ENCODE measurements at places on chromosomes 16 and 17. TPM values are rescaled to one million over a fixed set of nuclear protein-coding genes. Genes with fewer than 3 reads are reported as not detected.

DNA sequence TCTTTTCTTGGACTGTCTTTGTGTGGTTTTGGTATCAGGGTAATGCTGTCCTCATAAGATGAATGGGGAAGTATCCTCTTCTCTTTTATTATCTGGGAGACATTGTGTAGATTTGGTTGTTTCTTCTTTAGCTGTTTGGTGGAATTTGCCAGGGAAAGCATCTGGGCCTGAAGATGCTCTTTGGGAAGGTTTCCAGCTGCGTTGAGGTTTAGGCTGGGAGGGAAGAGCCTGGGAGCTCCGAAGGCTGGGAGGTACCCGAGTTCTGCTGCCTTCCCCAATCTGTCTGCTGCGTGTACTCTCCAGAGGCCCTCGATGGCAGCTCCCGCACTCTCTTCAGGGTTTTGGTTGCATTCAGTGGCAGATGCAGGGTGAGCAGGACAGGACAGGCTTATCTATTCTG, 25.6 kb upstream of the CRISPLD2 start:
- no peak for DNase-seq

- DNase-seq: no peak
These were observed 61.9 kb downstream of the ZFHX3 start for GRCh38 chr16:72985995-72986394.

DNA sequence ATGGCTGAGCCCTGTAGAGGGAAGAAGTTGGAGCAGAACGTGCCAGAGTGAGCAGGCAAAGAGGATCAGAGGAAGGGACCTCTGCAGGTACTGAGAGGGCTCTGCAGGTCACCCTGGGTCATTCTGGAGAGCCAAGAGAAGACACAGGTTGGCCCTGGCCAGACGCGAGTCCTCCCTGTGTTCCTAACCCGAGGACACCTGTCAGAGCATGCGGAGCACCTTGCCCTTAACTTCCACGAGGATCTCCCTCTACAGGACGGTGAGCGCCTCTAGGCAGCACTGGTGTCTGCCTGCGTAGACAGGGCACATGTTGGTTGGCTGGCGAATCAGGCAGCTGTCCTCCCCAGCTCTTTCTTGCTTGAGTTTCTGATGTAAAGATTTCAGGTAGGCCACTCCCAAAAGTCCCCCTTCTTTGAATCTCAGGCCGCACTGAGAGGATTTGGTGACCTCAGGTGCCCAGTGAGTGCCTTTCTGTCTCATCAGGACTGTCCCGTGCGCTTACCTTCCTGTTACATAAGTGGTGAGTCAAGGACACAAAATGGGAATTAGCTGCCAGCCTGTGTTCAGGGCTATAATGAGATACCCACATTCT, 45.3 kb downstream of the MPRIP start:
- no peak for DNase-seq

DNA sequence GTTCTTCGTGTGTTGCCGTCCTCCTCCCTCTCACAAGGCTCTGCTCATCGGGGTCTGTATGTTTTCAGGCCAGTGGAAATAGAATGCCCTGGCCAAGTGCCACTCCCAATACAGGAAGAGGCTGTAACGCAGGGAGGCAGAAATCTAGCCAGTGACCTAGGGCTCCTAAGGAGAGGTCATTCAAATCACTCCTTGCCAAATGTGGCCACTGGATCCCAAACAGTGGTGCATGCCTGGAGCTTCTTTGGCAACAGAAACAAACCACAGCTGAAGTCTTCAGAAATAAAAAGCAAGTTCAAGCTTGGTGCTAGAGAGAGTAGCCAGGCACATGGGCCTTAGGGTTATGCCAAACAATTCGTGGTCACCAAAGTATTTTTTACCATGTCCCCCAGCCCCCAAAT, 66.1 kb downstream of the SMG6 start:
- DNase-seq: no peak

- DNase-seq: no peak
These were observed 84.5 kb downstream of the WNT3 start for GRCh38 chr17:46733837-46734475.

GRCh38 chr17:50424246-50424995, 1.6 kb upstream of the ACSF2 start:
- no peak for DNase-seq

- no peak for DNase-seq
These were observed 6.5 kb downstream of the TM4SF5 start for GRCh38 chr17:4777969-4778760.

- DNase-seq: no peak
These were observed 15.3 kb downstream of the LCMT1 start for GRCh38 chr16:25126820-25127232.

DNA sequence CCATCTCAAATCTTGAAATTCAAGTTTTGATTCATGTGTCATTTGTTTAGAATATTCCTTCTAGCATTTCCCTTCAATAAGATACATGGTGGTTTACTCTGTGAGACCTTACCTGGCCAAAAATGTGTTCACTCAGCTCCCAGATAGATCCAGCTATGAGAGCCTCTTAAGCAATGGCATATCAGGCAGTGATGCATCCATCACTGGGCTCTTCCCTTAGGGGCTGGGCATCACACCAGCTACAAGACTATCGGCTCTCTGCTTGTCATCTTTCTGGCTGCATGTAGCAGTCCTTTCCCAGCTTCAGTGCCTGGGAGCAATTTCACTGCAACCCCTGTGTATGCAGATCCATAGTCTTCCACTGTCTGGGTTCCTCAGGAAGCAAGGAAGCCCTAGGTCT, 40.6 kb downstream of the GOSR1 start:
- DNase-seq: no peak

DNA sequence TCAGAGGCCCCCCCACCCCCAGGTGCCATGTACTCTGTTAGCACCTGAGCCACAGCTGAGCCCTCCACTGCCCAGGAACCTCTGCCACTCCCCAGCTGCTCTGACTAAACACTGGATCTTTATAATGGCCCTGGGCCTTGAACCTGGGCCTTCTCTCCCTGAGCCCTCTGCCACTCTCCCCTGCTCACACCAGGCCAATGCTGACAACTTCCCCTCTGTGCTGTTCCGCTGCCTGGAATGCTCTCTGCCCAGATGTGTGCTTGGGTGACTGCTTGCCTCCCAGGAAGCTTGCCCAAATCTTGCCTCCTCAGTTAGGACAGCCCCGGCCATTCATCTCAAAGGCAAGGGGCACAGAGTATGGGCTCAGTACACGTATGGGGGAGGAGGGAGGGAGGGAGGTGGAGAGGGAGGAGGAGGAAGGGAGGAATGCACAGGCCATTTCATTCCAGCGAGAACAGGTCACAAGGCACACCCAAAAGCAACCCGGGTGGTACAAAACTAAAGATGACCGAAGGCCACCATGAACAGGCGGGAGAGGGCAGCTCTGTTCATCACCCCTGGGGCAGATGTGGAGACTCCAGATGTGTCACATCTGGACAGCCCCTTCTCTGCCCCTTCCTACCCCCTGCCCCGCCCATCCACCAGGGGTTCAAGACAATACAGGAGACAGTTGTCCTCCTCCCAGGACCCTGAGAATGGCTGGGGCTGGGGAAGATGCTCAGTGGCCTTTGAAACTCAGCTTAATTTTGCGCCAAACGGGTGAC, 15.3 kb upstream of the TNFRSF13B start:
- no peak for DNase-seq

DNA sequence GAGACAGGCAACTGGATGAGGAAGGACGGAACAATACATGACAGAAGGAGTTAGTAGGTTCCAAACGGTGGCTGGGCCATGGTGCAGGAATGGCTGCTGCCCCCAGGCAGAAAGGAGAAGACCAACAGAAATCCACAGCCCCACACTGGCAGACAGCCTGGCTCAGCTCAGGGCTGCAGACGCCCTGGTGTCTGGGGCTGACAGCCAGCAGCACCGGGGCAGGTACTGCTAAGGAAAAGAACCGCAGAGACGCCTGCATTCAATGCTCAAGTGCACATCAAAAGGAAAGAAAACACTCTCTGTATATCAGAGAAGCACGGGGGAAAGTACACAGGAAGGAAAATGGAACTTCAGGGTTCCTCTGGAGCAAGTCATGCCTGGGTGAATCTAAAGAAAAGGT, 53.4 kb downstream of the GAS7 start:
- no peak for DNase-seq

Gene UBE2Z
- 99.2 TPM for polyA plus RNA-seq

Gene ZNF423
- 26.2 TPM for polyA plus RNA-seq

Gene TBC1D3G
- not detected for polyA plus RNA-seq

Gene EVI2A
- 2.0 TPM for polyA plus RNA-seq

Gene TBC1D3D
- polyA plus RNA-seq: 0.07 TPM

Gene SPNS2
- polyA plus RNA-seq: 30.9 TPM

Gene CCL1
- not detected for polyA plus RNA-seq

Data from right renal cortex interstitium (tissue), 3 donors.